Stimulated activated CD4-positive, alpha-beta T cell treated with anti-CD3 and anti-CD28 coated beads, Interleukin-15, amount 100 ng/mL, for 24 hours (primary cell): ENCODE measurements at places on chromosomes 2 and 18.
A peak's percentile ranks its signal among the peaks of the same experiment; 100 is the strongest.

DNA sequence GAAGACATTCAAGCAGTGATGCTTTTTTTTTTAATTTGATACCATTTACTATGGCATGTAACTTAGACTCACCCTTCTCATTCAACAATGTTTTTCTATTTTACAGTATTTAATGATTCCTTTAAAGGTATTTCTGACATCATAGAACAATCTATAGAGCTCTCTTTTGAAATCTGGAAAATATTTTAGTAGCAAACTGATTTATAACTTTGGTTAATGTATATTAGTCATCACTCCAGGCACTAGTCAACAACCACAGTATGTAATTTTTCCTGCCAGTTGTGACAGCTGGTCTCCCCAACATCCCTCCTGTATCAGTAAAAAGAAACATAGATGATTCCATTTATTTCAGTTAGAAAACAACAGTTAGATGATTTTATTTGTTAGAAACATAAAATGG is 122.9 kb downstream of the LCLAT1 start:
- no peak for DNase-seq

- no peak for DNase-seq
Observed at GRCh38 chr2:103616891-103617290, 855.1 kb downstream of the TMEM182 start.

DNA sequence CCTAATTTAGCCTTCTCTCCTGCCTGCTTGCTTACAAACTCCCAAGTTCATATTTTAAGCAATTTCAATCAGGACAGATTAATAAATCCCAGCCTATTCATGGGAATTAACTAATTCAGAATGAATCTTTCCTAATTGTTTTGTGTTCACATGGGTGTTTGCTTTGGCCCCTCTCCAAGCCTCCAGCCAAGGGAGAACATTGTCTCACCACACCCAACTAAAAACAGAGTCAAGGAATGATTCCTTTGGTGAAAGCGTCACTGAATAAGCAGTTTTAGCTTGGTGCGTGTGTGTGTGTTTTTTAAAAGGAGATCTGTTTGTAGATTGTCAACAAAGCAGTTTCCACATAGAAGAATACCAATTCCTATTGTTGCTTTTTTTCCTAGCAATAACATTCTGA is 43.0 kb upstream of the DSG1 start:
- no peak for DNase-seq

GRCh38 chr18:63067939-63068338 is 251.6 kb downstream of the BCL2 start:
- peak; percentile 19 for DNase-seq

- no peak for DNase-seq
Observed at GRCh38 chr2:46488389-46488788, 9.0 kb downstream of the TMEM247 start.

DNA sequence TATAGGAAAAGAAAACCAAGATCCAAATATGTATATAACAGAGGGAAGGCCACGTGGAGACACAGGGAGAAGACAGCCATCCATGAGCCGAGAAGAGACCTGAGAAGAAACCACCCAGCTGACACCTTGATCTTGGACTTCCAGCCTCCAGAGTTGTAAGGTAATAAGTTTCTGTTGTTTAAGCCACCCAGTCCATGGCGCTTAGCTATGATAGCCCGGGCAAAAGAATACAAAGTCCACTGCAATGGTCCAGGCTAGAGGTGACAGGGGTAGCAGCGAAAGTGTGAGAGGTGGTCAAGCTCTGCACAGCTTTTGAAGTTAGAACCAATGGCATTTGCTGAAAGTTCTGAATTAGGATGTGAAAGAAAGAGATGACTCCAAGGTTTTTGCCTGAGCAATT is 2.8 kb downstream of the MYOM1 start:
- no peak for DNase-seq

DNA sequence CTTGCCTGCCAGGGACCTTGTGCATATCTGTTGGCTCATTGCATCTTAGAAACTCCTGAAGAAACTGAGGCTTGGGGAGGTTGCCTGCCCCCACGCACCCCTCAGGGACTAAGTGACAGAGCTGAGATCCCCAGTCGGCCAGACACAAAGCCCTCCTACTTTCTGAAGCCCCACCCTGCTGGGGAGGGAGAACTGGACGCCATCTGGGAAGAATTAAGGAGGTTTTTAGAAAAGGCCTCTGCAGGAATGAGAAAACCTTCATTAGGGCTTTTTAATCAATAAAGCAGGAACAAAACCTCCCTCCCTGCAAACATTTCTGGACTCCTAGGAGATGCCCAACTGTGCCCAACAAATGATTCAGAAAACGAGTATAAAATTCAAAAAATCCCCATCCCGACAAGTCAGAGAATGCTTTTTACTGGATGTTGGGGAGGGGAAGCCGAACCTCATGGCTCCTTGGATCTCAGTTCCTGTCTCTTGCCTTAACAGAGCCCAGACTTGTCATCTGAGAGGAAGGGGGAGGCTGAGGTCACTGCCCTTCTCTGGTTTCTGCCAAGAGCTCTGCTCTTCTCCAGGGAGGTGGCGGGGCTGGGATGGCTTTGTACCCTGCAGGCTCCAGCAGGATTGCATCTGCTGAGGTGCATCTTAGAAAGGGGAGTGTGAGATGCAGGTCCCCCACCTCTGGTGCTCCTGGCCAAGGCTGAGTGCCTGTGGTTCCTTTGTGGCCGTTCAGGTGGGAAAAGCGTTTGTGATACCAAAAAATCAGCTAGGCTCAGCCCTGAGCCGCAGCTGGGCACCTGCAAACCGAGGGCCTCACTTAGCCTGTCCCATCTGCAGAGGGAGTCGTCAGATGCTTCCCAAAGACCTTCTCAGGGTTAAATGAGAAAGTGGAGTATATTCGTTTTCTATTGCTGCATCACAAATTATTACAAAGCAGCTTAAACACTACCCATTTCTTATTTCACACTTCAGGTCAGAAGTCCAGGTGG is 142.4 kb downstream of the ZFP36L2 start:
- DNase-seq, result no peak

DNA sequence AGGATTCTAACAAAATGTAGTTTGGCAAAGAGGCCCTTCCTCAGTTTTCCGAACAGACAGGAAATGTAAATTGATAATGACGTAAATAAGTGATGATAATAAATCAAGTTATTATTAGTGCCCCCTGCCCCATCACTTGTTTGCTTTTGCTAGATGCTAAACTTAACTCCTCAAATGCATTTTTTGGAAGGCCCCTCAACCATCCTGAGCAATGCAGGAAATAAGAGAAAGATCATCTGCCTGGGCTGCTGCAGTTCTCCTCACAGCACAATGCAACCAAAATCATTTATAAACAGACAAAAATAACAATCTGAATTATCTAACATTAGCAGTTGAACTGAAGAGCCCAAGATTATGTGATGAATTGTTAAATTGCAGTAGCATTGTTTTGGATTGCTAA is 62.6 kb upstream of the PSMD14 start:
- no peak for DNase-seq

DNA sequence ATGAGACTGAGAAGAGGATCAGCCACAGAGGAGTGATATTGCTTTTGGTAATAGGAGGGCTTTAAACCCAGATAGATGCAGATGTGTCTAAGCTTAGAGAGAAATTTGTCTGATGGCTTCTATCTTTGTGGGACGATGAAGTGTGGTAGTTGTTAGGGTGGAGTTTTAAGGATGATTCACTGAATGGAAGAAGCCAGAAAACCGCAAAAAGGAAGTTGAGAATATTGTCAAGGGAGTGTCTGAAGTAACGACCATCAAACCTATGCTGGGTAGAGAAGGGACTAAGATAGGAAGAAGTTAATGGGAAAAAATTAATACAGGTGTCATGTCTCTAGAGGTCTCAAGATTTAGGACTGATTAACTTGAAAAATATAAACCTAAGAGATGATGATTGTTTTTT is 195.6 kb upstream of the MC4R start:
- no peak for DNase-seq

GRCh38 chr2:71129114-71129901 is 721 bp downstream of the MCEE start:
- DNase-seq, result no peak

GRCh38 chr2:10137053-10137843 is 14.7 kb downstream of the RRM2 start:
- DNase-seq, result peak; percentile 45

GRCh38 chr2:9391961-9392720 is 31.2 kb downstream of the ITGB1BP1 start:
- DNase-seq, result no peak

DNA sequence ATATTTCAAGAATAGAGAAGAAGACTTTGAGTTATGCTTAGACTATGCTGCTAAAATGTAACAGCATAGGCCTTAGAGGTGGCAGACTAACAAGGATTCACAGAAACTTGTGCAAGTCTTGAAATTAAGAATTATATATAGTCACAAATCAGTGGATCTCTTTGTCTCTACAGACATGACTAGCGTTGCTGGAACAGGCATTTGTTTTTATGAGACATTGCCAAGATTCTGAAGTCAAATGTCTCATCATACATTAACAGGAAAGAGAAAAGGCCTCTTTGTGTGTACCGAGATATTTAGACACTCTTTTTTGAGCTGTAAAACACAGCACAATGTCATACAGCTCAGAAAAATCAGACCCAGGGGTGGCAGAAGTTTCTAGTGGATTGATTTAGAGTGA is 207.1 kb downstream of the TMX3 start:
- no peak for DNase-seq

DNA sequence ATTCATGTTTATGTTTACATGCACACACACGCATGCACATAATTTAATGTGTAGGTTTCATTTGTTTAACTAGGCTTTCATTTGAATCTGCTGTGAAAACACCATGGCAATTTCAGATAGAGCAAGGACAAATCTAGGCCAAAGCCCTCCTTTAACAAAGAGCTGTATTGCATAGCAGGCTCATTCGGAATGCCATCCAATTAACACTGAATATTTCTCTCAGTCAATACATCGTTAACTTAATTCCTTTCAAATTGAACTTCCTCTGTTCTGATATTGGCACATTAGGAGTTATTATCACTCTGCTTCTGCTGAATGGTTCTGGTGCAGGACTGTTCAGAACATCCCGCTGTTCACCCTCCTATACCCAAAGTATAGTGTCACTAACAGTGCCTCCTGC is 435.1 kb upstream of the CDH20 start:
- no peak for DNase-seq

- DNase-seq, result no peak
Observed at GRCh38 chr18:48162956-48163737, 232.7 kb upstream of the SMAD2 start.

- peak; percentile 83 for DNase-seq
Observed at GRCh38 chr2:219277703-219278654, 1.2 kb upstream of the DNAJB2 start.

DNA sequence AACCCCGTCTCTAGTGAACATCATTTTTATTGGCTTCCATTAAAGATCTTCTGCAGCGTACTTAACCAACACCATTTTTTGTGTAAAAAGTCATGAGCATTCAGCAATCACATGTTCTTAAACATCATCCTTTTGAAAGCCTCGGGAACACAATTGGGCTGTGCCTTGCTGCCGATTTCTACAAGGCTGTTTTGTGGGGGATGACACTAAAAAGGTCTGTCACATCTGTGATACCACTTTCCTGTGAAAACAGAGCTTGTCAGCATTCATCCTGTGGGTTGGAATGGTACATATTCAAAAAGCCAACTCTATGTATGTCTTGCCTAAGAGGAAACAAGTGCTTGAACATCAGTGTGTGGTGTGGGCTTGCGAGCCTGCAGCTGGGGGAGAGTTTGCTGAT is 49.1 kb upstream of the MAPRE3 start:
- DNase-seq, result no peak
